GM12891 (cell line): ENCODE measurements at places on chromosomes 12 and 14.

- DNase-seq, result no peak
Observed at GRCh38 chr14:101788016-101788635, 26.6 kb downstream of the PPP2R5C start.

DNA sequence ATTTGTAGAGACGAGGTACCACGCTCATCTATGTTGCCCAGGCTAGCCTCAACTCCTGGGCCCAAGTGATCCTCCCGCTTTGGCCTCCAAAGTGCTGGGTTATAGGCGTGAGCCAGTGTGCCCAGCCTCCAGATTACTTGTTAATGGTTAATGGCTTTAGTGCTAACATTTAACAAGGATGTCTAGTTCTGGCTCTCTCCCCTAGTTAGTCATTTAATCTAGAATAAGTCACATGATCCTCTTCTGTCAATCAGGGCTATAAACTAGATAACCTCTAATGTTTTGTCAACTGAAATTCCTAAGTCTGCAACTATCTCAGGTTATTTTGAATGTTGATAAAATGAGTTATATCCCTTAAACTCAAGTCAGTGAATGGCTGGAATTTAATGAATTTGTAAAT lies 15.7 kb downstream of the ACTR6 start:
- DNase-seq, result no peak

DNA sequence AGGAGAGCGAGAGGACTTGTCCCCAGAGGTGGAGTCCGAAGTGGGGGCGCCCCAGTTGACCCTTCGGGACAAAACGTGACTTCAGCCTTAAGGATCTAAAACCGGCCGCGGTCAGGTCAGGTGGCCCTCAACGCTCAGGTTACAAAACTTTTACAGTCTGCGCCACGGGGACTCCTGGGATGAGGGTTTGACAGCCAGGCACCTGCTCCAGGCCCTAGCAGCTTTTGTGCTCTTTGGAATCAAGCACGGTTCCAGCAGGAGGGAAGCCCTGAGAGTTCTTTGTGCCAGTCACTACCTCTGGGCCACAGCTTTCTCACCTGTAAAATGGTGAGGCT lies 337 bp downstream of the ZC2HC1C start:
- no peak for DNase-seq

GRCh38 chr12:109343677-109344076 lies 4.0 kb upstream of the MYO1H start:
- no peak for DNase-seq

- DNase-seq, result no peak
Observed at GRCh38 chr12:56897844-56898361, 36.3 kb downstream of the SDR9C7 start.

DNA sequence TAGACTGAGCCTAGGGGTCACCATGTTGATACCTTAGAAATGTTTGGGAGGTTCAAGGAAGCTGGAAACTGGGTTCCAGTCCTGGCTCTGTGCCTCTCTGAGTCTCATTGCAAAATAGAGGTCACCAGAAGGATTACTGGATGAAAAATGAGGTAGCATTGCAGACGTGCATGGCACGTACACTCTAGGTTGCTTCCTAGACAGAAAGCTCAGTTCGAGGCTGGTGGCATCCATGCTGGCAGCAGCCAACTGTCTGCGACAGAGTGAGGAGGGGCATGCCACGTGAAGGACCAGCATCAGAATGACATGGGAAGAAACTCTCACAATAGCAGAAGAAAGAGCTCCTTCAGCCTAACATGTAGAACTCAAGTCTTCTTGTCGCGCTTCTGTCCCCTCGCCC lies 4.6 kb upstream of the CYP46A1 start:
- DNase-seq, result no peak
